CD14-positive monocyte (primary cell): ENCODE measurements at places on chromosomes 7 and 10.

DNA sequence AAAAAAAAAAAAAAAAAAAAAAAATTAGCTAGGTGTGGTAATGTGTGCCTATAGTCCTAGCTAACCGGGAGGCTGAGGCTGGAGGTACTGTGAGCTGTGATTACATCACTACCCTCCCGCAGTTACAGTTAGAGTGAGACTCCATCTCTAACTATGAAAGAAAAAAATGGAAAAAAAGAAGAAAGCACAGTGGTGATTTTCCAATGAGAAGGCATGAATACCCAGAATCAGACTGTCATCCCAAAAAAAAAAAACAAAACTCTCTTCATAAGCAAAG, 269.9 kb upstream of the MKLN1 start:
- DNase-seq: no peak

GRCh38 chr7:31785101-31785500, 98.1 kb downstream of the PPP1R17 start:
- DNase-seq: no peak

DNA sequence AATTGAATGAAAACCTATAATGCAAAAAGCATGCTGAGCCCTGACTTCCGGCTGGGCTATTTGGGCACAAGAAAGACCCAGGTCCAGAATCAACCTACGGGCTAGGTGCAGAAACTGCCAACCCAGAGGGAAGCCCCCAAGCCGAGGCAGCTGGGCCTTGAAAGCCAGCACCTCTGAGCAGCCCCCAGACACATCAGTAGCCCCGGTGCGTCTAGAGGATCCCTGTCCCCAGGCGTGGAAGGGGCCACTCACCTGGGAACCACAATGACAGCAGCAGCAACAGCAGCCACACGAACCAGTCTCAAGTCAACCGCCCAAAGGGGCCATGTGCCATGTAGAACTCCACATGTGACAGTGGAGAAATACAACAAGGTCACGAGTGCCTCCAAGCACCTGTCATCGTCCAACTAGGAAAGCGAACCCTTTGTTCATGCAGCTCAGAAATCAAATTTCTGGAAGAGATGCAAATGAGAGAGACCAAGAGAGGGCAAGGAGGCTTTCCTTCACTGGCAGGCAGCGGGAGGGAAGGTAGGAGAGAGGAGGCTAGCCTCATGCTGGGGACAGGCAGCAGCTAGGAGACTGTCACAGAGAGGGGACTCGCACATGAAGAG, 57.5 kb upstream of the CHST15 start:
- no peak for DNase-seq

DNA sequence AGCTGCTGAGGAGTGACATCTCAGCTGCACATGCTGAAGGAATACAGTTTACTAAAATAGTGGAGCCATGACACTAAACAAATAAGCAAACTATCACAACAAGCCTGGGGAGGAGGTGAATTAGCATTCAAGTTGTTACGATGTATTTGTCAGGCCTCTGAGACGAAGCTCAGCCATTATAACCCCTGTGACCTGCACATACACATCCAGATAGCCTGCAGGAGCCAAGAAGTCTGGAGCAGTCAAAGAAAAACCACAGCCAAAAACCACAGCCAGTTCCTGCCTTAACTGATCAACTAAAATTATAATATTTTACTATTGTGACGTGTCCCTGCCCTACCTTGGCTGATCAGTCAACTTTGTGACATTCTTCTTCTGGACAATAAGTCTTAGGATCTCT, 68.6 kb downstream of the NSUN6 start:
- no peak for DNase-seq

- no peak for DNase-seq
Observed at GRCh38 chr10:126511917-126512479, 123.7 kb upstream of the ADAM12 start.

GRCh38 chr7:363626-364025, 73.7 kb downstream of the FOXL3 start:
- DNase-seq: no peak
